ENCODE measurements at places on chromosomes 1 and 21.
A peak's percentile ranks its signal among the peaks of the same experiment; 100 is the strongest.

- DNase-seq, result no peak
These were observed 736 bp upstream of the BARHL2 start for GRCh38 chr1:90717665-90718410.

GRCh38 chr1:116494745-116495144 lies 76.1 kb downstream of the CD58 start:
- DNase-seq, result no peak

- no peak for DNase-seq
These were observed 51.1 kb upstream of the LDLRAP1 start for GRCh38 chr1:25492323-25492722.

- DNase-seq, result no peak
These were observed 67.7 kb upstream of the MPC2 start for GRCh38 chr1:168004531-168004930.

DNA sequence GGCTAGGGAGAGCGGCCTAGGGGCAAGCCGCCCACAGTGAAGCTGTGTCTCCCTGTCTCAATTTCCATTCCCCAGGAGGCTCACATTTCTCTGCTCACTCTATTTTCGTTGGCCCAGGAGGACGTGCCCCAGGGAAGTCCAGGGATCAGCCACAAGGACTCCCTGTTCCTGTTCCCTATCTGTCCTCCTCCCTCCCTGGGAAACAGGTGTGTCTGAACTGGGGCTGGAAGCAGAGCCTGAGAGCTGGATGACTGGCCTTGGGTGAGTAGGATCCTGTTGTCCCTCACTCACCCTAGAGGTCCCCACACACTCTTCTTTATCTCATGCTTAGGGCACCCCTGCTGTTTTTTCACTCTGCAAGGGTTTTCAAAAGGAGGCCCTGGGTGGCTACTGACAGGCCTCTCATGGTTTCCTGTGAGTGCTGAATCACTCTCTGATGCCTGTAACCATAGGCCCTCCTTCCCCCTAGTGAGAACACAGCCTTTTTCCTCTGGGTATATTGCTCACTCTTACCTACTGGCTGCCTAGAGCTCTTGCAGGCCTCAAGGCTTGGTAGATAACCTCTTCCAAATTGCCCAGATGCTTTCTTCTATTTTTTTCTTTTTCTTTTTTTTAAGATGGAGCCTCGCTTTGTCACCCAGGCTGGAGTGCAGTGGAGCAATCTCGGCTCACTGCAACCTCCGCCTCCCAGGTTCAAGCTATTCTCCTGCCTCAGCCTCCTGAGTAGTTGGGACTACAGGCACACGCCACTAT lies 3.3 kb upstream of the UTP11 start:
- no peak for DNase-seq

DNA sequence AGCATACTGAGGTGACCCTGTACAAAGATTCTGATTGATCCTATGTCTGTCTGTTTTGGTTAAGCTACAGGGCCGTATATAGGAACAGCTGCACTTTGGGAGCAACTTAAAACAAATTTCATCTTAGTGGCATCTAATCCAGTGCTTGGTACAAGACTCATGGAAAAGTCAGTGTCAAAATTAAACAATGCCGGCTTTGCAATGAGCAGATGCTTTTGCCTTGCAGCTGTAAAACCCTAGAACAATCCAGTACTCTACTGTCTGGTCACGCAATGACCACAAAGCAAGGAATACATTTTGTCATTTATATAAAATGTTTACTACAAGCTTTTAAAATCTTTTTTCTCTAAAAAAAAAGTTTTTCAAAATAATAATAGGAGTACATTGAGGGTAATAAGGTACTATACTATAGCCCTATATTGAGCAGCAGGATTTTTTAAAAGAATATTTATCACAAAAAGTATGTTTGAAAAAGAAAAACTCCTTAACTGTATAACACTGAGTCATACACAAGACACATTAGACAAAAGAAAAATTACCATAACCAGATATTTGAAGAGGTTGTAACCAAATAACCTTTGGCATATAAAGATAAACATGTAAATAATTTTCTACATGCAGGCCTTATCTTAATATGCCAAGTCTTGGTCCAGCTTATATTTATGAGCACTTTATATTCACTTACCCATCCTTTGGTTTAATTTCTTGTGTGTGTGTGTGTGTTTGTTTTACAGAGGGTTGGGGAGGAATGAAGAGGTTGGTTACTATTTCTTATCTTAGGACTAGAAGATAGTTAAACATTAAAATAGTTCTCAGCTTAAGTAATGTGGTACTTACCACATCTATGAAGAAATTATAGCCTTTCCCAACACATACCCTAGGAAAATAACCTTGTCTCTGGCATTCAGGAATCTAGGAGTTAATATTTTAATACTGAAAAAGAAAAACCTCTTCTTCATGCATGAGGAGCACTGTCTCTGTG lies 262.3 kb downstream of the FAF1 start:
- DNase-seq, result no peak

- DNase-seq, result no peak
These were observed 417.9 kb downstream of the PTBP2 start for GRCh38 chr1:97139512-97139911.

DNA sequence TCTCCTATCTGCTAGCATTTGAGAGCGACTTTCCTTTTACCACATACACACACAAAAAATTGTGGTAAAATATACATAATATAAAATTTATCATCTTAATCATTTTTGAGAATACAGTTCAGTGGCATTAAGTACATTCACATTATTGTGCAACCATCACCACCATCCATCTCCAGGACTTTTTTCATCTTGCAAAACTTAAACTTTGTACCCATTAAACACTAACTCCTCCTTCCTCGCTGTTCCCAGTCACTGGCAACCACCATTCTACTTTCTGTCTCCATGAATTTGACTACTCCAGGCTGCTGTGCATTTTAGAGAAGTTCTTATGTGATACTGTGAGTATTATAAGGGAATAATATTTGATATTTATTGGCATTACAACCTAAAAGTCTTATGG lies 181.3 kb downstream of the C1orf21 start:
- DNase-seq, result no peak

DNA sequence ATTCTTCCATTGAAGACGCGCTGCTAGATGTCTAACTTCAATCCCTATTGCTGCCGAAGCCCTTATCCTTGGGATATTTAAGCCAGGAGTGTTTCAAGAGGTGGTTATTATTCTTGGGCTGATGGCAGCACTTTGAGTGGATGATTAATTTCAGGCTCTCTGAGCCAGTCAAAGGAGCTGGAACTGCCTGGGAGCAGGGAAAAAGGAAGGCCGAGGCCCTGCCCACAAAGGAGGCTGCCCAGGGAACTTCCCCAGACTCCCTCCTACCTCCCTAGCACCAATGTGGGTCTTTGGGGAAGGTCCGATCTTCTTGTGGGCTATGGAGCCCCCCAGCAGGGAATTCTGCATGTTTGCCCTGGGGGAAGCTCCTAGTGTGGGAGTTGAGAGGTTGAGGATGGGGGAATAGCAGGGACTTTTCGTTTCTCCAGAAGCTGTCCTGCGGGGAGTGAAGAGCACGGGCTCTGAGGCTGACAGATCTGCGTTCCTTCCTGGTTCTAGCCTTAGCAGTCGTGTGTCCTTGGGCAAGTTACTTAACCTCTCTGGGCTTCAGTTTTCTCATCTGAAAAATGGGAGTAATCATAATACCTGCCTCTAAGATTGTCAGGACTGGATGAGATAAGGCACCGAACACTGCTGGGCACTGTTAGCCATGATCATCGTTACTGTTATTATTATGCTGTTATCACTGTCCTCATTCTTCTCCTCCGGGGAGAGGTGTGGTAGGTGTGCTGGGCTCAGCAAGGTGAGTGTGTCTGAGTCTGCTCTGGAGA lies 6.3 kb downstream of the KCNQ4 start:
- DNase-seq, result no peak

DNA sequence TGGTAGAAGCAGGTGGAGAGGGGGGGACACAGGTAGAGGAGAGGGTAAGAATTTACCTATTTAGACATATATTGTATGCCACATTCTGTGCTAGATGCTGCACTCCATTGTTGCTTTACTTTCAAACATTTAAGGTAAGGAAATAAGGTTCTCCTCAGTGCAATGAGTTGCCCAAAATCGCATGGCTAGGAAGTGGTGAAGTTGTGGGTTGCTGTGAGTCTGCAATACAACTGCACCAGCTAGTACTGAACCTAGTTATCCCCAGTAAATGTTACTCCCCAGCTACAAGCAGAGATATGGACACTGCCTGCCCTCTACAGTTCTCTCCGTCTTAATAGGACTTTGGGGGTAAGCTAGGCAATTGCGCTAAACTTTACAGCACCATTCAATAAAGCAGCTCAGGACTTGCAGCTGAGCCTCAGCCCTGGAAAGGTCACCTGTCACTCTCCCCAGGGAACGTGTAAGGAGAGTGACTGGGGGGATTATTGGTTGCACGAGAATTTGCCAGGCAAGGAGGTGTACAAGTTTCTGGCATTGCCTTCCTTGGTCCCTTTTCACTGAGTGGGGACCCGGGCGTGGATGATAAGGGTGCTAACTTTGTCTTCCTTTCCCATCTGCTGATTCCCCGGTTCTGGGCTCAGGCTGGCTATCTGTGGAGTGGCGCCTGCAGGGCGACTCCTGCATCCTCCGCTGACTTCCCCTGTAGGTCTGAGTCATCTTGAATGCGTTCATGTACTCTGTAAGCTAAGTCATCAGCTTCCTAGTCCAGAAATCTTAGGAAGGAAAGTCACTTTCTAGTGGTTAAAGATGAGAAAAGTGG lies 71.3 kb upstream of the CNTN2 start:
- DNase-seq, result peak; percentile 20

DNA sequence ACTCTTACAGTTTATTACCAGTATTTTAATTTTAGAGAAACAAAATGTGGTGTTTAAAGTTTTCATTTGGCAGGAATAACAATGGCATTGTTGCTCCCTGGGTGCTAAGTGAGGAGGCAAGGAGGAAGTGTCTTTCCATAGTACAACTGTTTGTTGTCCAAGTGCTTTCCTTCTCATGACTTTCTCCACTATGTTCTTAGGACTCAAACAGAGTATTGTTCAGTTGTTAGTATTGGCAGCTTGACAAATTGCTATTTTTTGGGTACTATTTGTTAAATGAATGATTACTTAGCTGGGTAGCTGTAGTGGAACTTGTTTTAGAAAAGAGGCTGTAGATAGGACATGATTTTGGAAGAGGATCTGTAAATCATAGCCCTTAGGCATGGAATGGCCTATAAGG lies 7.5 kb downstream of the OTUD3 start:
- DNase-seq, result no peak

DNA sequence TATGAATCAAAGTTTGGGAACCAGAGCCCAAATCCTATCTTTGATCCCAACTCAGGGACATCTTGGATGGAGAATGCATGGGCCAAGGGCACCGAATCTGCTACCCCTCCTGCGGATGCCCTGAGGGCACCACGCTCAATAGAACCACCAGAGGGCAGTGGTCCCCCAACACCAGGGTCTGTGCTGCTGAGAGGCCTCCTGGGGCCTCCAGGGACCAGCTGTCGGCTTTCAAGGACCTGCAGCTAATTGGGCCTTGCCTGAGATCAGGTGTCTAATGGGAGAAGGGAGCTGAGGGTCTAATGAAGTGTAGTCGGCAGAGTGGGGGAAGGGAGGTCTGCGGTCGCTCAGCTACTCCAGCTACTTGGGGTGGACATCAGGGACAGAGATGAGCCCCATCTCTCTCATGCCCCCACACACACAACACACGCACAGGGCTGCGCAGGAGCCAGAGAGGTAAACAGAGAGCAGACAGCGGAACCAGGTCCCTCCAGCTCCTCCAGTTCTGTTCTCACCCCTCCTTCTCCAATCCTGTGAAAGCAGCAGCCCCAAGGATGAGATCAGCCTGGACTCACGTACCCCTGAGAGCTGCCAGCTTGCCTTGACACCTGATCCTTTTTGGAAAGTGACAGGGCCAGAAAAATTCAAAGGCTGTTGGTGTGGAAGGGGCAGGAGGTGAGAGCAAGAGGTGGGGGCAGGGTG lies 34.9 kb upstream of the PPP1R15B start:
- DNase-seq, result peak; percentile 63

DNA sequence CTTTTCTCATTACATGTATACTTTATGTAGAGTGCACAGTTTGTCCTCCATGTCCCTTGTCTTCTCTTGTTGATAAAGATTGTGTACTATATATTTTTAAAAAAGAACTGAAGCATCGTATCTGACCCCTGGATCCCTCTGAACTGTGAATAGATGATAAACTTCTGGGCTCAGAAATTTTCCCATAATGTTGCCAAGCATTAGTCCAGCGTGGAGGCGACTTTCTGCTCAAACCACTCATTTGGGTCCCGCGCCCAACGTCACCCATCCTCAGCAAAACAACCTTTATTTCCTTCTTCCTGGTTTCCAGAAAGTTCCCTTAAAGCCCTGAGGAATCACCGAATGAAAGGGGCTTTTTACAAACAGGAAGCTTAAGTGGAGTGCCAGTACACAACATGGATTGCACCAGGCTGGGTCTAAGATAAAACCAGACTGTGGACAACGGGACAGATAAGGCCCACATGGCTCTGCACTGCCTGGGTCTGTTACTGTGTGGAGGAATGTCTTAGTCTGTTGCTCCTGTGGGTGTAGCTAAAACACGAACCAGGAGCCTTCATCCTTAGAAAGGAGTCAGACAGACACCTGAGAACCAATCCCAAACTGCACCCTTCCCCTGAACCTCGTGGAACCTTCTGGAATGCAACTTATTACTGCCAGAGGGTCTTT lies 15.6 kb downstream of the EVA1C start:
- DNase-seq, result no peak

DNA sequence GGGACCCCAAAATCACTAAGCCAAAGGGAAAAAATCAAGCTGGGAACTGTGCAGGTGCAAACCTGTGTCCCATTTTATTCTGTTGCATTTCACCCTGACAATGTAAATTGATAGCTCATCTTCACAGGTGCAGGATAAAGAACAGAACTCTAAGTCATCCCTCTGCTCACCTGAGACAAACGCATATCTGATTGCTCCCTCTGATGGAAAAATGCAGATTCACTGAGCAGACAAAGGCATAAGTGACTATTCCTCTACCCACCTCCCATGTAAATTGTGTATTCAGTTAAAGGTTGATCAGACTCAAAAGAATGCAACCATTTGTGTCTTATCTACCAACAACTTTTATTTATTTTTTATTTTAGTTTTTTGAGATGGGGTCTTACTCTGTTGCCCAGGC lies 644.2 kb downstream of the PTPRU start:
- no peak for DNase-seq

GRCh38 chr1:184002071-184002470 lies 35.5 kb downstream of the COLGALT2 start:
- peak; percentile 89 for DNase-seq

- DNase-seq, result no peak
These were observed 362.7 kb downstream of the SIPA1L2 start for GRCh38 chr1:232267092-232267836.
